ENCODE measurements at places on chromosomes 6 and 20.

- DNase-seq, result no peak
These were observed 87.3 kb downstream of the CEP57L1 start for GRCh38 chr6:109182578-109182977.

DNA sequence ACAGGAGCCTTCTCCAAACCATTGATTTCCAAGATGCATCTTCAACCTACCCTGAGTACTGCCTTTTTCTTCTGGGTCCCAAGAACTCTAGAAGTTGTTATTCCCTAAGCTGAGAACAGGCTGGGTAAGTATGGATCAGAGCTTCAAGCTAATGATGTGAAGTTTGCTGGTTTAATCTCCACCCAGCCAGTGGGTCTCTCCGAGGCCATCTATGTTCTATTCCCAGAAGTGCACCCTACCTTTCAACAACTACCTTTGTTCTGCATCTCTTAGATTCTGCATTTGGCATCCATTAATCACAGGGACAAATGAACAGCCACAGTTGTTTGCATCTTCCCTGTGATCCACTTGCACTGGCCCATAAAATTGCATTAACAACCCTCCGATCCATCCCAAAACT, 246.2 kb downstream of the HIVEP2 start:
- no peak for DNase-seq

- peak; percentile 74 for DNase-seq
These were observed 417 bp downstream of the NFATC2 start for GRCh38 chr20:51542033-51542570.

GRCh38 chr6:39330476-39330875, 8.0 kb upstream of the KCNK16 start:
- no peak for DNase-seq

- no peak for DNase-seq
These were observed 7.1 kb upstream of the ZNF318 start for GRCh38 chr6:43376551-43376981.

- DNase-seq, result no peak
These were observed 112.0 kb upstream of the CARMIL1 start for GRCh38 chr6:25166955-25167748.

DNA sequence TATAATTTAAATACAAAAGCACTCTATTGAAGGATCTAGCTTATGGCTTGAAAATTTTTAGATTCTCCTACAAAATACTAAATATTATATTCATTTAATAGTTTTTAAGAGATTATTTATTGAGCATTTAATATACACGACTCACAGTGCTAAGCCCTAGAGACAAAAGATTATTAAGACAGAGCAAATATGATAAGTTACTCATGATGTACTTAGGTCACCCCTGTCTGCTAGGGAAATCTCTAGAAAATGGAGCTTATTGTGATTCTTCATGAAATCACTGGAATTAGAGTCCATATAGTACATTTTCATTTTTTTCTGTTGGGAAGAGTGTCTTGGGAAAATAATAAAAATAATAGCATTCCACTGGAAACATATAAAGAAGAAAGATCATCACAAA, 37.8 kb downstream of the BEND6 start:
- no peak for DNase-seq
